Stimulated activated CD8-positive, alpha-beta memory T cell treated with anti-CD3 and anti-CD28 coated beads, Interleukin-4, amount 100 ng/mL, for 48 hours (primary cell): ENCODE measurements at places on chromosomes 1 and 21.

GRCh38 chr1:206125346-206125745 lies 8.2 kb upstream of the AVPR1B start:
- no peak for DNase-seq

GRCh38 chr1:221117133-221117532 lies 237.9 kb downstream of the HLX start:
- DNase-seq = no peak

DNA sequence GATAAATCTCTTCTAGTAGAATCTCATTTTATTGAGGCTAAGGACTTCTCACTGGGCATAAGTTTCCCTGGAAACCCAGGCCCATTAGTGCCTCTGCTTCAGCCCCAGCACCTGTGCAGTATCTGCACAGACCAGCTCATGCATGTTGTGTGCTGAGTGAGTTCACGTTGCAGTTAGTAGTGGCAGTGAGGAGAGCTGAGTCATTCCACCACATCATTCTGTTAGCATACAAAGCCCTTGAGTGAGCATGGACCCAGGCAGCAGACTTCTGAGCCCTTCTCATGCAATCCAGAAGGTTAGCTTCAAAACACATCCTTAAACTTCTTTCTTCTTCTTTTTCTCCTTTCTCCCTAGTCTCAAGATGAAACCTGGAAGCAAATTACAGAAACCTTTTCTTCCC lies 45.8 kb upstream of the NTPCR start:
- no peak for DNase-seq

DNA sequence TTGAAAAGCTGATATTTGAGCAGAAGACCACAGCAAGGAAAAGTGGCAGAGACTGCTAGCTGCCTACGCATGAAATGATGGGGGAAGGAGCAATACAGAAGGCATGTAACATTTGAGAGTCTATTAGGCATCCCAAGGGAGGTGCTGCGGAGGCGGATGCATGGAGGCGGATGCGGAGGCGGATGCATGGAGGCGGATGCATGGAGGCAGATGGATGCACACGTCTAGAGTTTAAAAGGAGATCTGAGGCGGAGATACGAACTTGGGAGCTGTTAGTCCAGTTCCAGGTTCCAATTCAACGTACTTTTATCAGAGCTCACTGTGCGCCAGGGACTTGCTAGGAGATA lies 744 bp upstream of the DDX20 start:
- DNase-seq = peak; percentile 51

DNA sequence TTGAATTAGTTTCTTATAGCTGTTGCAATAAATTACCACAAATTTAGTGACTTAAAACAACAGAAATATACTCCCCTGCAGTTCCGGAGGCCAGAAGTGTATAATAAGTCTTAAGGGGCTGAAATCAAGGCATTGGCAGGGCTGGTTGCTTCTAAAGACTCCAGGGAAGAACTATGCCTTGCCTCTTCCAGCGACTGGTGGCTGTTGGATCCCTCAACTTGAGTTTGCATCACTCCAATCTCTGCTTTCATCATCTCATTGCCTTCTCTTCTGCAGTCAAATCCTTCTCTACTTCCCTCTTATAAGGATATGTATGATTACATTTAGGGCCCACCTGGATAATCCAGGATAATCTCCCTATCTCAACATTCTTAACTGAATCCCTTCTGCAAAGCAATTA lies 19.1 kb upstream of the MED18 start:
- no peak for DNase-seq

- no peak for DNase-seq
These were observed 23.9 kb downstream of the TMEM50B start for GRCh38 chr21:33455686-33456446.

GRCh38 chr1:201020721-201021629 lies 2.5 kb downstream of the KIF21B start:
- peak; percentile 69 for DNase-seq

DNA sequence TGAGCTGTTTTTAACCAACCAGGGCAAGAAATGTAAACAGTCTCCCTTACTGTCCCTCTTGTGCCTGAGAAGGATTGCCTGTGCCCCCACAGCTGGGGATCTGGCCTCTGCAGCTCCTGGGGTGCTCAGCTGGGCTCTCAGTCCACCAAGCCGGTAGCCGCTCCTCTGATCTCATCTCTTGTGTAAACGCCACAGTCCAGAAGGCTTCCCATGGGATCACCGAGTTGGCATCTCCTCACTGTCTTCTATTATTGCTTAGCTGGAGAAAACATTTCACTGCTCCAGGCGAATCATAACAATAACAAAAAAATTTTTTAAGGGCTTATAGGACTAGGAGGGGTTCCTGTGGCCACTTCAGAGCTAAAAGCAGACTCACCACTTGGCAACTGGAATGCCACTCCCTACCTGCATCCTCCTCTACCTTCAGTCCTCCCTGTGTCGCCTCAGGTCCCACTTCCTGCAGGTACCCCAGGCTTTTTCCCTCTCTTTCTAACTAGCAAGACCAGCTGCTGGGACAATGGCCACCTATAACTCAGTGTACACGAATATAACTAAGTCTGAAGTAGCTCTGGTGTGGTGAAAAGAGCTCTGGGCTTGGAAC lies 75.8 kb downstream of the ATP1A1 start:
- no peak for DNase-seq

- no peak for DNase-seq
These were observed 193.1 kb downstream of the RYR2 start for GRCh38 chr1:237235091-237235490.

- no peak for DNase-seq
These were observed 243.0 kb downstream of the C1orf94 start for GRCh38 chr1:34419663-34420136.

- DNase-seq = peak; percentile 25
These were observed 33.4 kb downstream of the CD247 start for GRCh38 chr1:167484726-167485502.

DNA sequence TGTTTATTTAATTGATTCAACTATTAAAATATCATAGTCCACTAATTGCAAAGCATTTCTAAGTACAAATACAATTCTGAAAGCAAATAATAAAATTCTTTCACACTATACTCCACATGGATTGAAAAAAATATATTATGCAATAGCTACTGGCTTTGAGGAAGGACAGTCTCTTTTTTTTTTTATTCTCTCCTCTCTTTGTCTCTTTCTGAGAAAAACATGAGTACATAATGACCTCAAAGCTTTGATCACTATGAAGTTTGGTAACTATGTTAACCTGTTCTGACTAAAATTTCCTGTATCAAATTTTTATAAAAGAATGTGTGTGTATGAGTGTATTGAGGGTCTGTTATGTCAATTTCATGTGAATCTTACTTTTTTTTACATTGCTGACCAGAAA lies 96.2 kb downstream of the RGS2 start:
- no peak for DNase-seq

DNA sequence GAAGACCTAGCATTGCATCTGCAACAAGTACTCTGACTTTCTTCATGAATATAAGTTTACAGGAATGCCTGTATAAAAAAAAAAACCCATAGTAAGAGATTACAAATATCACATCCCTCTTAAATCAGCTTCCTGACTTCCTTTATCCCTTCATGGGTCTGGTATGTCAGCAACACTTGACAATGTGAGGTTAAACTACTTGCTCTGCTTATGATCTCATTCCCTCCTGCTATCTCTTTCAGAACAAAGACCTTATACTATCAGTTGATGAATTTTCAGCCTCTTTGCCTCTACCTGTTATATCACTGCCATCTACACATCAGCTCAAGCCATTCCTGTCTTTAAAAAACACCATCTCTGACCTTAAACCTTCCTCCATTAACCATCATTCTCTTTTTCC lies 130.9 kb upstream of the SAMSN1 start:
- DNase-seq = no peak

DNA sequence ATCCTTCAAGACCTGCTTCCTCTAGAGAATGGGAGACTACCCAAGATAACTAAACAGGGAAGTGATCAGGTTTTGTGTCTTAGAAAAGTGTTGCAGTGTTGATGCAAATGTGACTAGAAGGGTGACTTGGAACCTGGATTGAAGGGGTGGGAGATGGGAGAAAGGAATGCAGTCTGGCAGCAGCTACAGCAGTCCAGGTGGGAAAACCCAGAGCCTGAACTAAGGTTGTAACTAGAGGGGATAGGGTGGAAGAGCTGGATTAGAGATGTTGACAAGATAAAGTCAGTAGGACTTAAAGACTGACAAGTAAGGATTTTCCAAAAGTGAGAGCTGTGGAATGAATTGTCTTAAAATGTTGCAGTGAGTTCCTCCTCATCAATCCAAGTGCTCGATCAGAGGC lies 7.1 kb upstream of the SHISA4 start:
- DNase-seq = no peak
